ENCODE measurements at places on chromosomes 7 and 10. TPM values are rescaled to one million over a fixed set of nuclear protein-coding genes. Genes with fewer than 3 reads are reported as not detected.

DNA sequence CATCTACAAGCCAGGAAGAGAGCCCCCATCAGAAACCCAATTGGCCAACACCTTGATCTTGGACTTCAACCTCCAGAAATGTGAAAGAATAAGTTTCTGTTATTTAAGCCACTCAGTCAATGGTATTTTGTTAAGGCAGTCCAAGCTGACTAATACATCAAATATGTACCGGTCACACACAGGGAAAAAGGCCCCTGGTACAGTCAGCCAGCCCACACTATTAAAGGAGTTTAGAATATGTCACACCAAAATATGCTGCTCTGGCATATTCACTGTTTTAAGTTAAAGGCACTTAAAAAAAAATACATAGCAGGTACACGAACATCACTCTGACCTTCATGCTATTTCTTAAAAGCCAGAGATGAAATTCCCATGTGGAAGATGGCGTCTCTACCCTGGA is 15.2 kb upstream of the CDCA7L start:
- DNase-seq = no peak

GRCh38 chr10:26269754-26270153 is 53.2 kb downstream of the GAD2 start:
- DNase-seq = no peak

DNA sequence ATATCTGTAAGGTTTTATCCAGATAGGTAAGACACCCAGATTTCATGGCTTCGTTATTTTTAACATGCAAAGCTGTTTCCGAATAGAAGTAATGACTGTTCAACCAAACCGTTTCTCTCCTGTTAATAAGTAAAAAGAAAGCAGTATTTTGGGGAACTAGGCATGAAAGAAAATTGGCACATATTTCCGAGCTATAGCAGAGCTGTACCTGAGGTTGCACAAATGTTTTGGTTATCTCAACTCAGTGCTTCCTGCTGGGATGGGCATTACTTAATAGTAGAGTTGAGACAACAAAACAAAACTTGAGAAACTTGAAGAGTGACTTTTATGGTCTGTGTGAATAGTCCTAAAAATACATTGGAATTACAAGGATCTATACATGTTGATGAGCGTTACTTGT is 564.3 kb upstream of the SORCS1 start:
- DNase-seq = no peak

DNA sequence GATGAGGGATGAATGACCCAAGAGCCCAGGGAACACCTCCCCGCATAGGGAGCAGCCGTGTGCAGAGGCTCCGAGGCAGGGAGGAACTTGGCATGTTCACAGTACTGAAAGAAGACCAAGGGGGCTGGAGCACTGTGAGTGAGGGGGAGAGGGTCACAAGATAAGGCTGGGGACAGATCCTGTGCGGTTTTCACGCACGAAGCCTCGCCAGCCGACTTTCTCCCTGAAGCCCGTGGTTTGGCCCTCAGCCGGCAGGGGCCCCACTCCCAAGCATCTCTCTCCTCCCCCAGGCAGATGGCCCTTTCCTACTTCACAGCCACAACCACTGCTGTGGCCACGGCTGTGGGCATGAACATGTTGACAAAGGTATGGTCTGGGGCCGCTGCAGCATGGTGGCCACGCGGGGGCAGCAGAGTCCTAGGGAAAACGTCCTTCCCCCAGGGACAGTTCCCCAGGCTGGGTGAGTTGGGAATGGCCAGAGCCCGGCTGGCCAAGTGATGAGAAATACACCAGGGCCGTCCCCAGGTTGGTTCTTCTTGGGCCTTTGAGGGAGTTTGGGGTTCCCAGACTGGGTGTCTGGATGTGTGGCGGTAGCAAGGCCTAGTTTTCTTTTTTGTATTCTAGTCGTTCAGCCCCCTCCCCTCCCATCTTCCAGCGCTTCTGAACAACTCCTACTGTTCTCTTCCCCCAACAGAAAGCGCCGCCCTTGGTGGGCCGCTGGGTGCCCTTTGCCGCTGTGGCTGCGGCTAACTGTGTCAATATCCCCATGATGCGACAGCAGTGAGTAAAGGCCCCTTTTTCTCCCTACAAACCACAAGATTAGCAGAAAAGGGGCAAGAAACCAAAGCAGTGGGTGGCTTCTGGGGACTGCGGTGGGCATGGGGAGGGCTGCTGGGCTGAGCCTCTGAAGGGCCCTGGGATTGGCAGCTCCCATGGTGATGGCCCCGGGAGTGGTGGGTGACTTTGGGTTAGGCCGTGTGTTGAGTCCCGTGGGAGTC is 14.4 kb upstream of the WBP1L start:
- peak; percentile 96 for DNase-seq

The PTTG1IP2 gene
- not detected for total RNA-seq

DNA sequence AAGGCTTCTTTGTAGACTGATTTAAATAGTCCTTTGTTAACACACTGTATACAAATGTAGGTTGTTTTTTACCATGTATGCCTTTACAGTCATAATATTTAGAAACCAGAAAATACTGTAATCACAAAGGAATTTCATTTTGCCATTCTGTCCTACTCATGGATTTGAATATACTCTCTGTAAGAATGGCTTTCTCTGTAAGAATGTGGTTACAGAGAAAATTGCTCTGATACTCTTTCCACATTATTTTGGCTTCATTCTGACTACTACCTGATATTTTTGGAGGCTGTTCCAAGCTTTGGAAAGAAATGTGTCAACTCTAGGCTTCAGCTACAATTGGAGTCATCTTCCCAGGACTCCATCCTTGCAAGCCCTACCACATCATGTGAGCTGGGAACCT is 23.5 kb downstream of the CH25H start:
- no peak for DNase-seq

The ZNF777 gene
- 10.3 TPM for total RNA-seq

The PLXDC2 gene
- total RNA-seq = 118 TPM

The SPDYE9 gene
- not detected for total RNA-seq

DNA sequence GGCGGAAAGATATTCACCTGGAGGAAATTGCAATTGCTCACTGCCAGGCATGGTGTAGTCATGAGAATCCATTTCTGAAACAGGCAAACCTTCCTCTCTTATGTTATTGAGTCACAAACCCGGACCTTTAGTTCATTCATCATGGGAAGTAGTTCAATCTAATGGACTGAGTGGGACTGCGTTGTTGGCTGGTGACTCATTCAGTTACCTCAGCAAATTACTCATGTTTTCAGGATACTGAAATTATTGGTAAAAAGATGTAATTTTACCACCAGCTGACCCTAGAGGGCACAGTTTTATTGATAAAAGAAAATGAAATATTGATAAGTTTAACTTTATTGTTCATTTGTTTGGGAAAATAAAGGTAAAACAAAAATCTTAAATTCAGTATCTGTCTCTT is 1194.4 kb upstream of the SORCS1 start:
- no peak for DNase-seq

DNA sequence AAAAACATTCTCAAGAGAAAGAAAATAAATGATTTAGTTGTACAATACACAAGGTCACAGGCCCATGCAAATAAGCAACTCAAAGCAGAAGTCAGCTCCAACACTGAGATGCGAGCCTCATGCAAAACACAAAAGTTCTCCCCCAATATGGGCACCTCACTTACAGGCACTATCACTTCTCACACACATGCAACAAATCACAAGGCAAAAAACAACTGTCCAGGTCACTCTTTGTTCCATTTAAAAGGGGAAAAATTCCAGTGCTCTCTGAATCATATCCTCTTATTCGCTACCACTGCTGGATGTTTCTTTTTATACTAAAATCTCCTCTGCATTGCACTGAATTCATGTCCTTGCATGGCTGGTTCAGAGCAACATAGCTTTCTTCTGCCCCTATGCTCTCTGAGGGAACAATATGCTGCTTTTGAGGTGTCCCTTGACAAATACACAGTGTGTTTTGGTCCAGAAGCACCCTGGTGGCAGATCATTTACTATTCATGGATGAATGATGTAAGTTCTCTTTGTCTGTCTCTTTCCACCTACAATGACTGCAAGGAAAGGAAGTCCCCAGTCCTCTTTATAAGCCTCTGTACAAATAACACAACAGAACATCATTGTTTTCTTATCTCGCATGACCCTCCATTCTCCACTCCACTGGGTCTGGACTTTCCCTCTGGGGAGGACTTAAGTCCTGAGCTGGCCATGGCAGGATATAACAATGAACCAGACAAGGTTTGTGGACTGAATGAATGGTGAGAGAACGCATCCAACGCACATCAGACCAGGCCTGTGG is 85.4 kb upstream of the GSDME start:
- DNase-seq = no peak

DNA sequence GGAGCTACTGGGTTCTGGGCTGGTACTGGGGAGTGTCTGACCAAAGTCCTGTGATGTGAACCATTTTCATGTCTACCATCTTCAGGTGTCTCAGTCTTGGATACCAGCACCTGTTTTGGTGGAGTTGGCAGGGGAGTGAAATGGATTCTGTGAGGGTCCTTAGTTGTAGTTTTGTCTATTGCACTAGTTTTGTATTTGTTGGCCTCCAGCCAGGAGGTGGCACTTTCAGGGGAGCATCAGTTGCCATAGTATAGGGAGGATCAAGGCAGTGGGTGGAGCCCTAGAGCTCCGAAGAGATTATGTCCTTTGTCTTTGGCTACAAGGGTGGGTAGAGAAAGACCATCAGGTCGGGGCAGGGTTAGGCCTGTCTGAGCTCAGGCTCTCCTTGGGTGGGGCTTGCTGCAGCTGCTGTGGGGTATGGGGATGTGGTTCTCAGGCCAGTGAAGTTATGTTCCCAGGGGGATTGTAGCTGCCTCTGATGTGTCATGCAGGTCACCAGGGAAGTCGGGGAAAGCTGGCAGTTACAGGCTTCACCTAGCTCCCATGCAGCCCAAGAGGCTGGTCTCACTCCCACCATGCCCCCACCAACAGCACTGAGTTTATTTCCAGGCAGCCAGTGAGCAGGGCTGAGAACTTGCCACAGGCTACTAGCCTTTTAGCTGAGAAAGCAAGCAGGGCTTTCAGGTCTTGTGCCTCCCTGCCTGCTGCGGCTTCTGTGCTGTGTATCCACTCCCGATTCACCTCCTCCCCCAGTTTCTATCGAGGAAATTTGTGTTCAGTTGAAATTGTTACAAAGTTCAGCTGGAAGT is 153.1 kb downstream of the ZNF365 start:
- DNase-seq = no peak

The BMPER gene
- 18.8 TPM for total RNA-seq
